ENCODE measurements at places on chromosomes 13 and 19.

DNA sequence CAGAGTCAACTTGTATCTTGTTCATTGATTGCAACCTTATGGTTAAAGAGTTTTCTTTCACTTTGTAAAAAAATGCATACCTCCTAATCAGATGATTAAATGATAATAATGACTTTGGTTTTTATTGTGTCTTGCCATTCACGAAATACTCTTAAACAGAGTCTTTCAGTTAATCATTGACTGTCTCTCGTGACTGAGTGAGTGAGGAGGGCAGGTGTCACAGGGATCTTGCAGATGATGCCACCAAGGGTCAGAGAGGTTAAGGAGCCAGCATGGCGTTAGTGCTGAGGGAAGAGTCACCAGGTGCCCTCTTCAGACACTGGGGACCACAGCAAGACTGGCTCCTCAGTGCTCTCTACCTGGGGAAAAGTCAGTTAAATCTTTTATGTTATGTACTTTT, 8.0 kb downstream of the GPATCH1 start:
- no peak for DNase-seq

DNA sequence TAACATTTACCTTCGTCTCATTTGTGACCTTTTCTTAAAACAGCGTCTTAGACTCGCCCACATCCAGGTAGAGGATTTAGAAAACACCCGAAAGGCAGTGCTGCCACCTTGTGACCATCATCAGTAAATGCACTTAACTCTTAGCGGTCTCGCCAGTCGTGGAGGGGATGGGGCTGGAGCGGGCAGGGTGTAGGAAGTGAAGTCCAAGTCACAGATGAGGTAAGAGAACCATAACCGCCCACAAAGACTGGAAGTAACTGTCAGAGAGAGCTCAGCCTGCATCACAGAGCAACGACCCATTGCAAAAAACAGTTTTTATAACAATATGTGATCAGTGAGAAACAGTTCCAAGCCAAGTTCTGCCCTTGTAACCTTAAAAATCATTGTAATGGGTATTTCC, 10.7 kb upstream of the CEACAM3 start:
- peak; percentile 33 for DNase-seq

DNA sequence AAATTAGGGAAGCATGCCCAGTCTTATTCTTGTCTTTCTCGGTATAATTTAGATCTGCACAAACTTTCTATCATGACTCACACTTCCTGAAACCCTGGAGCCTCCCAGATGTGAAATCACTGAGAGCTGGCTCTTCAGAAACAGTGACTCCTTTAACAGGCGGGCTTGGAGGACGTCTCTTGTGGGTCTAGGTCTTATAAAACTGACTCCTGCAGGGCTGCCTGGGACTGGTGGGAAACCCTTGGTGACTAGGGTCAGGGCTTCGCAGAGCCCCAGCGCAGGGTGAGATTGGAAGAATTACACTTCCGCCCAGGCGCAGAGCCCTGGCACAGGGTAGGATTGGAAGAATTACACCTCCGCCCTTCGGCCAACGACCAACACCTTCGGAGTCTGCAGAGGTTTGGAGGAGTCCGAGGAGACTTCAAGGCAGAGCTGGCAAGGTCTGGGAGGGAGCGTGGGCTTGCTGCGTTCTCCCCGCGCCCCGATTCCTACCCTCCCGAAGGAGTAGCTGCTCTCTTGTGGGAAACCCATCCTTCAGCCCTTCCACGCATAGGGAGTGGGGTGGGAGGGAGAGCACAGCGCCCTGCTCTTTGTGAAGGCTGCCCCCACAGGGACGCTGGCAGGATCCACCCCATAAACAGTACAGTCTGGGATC, 43.4 kb upstream of the MAP3K10 start:
- DNase-seq = no peak

- DNase-seq = no peak
Observed at GRCh38 chr19:15321739-15322138, 10.6 kb downstream of the BRD4 start.

DNA sequence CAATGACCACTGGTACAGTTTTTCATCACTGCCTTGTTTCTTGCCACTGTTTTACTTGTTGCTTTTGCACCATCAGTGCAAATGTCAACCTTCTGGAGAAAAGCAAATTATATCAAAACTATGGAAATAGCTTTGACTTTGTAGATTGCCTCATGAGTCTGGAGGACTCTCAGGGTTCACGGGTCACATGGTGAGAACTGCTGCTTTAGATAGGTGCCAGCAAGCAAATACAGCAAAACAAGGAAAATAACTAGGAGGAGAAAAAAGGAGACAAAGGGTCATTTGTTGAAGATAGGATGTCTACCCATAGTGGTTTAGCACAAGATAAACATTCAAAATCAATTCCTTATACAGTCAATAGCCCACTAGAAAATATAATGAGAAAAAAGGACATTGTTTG, 33.1 kb downstream of the POLR1D start:
- DNase-seq = no peak

GRCh38 chr13:111650626-111651025, 330.2 kb downstream of the TEX29 start:
- no peak for DNase-seq

DNA sequence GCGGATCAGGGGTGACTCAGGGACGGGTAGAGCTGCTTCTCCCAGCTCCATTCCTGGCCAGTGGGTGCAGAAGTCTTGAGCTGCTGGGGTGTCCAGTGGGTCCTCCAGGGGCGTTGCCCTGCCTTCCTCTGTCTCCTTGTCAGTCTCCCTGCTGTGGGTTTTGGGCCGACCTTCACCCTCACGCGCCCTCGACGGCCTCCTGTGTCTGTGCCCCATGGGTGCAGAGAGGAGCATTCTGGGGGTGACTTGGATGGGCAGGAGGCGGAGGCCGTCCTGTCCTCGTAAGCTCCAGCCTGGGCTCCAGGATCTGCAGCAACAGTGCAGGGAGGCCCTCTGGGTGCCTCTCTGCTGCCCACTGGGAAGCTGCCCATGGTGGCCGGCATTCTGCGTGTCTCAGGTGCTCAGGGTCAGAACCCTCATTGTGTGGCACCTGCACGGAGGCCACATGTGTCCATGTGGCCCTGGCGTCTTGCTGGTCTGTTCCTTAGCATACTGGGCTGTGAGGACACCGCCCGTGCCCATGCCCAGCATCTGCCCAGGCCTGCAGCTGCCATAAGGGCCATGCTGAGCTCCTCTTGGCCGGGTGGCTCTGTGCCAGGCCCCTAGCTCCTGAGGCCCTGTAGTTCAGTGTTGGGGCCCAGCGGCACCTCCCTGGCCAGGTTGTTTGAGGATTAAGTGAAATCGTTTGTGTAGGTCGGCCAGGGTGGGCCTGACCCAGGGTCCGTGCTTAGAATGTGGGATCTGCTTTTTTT, 17.3 kb downstream of the DOT1L start:
- no peak for DNase-seq

- DNase-seq = peak; percentile 24
Observed at GRCh38 chr19:4534836-4535658, at the start of gene PLIN5. Gene PLIN5 (minus strand): TSS chr19:4535224. CDS start chr19:4534074, 1,150 bp downstream.

GRCh38 chr19:15636026-15636425, 4.7 kb upstream of the CYP4F3 start:
- no peak for DNase-seq

DNA sequence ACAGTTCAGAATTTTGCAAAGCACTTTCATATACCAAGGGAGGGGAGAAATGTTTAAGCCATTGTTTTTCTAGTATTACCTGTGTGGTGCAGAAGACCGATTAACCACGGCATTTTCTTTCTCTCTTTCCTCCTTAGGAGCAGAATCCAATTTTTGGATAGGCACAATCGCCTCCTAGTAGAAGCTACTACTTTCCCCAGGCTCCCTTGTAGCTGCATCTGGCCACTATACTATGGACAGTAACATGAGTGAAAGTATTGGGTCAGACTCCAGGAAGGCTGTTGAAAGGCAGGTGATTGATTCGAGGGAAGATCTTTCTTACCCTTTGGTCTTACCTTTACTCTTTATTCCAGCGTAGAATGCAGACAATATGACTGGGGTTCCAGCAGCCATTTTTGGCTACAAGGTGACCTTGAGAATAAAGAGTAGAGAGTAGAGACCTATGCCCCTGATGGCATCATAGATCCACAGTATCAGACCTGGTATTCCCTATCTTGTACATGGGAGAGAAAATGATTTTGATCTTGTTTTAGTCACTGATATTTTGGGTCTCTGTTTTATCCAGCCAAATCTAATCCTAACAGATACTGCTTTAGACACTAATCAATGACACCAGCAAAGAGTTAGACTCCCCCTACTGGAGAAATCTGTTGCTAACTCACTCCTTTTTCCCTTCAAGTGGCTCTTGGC, 77.0 kb downstream of the LRRC63 start:
- DNase-seq = no peak

- no peak for DNase-seq
Observed at GRCh38 chr13:94157705-94158218, 321.7 kb downstream of the DCT start.
